ENCODE measurements at places on chromosomes 1 and 21.

DNA sequence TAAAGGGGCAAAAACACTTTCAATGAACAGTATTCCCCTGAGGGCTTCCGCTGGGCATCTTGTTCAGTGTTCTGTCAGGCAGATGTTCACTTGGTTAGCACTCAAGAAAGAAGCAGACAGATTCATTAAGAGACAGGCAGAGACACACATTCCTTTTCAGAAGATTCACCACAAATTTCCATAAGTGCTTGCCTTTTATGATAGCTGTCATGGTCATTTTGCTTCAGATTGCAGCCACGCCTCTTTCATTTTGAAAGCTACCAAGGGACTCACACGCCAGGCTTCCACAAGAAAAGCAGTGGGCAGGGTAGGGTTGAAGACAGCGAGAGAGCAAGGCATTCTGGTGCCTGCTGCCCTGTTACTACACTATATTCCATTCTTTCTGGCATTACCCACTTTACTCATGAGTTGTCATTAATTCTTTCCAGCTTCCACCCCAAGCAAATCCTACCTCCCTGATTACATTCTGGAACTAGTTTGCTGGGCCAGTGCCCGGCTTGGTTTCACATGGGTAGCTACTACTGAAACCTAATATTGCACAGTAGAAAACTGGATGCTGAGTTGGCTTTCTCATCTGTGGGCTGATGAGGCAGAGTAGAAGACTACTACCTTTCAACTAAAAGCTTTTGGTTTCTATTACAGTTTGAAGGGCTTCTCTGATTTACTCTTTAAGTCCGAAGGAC, 91.2 kb upstream of the COL24A1 start:
- no peak for DNase-seq

GRCh38 chr1:41475859-41476567, 8.5 kb downstream of the EDN2 start:
- no peak for DNase-seq

DNA sequence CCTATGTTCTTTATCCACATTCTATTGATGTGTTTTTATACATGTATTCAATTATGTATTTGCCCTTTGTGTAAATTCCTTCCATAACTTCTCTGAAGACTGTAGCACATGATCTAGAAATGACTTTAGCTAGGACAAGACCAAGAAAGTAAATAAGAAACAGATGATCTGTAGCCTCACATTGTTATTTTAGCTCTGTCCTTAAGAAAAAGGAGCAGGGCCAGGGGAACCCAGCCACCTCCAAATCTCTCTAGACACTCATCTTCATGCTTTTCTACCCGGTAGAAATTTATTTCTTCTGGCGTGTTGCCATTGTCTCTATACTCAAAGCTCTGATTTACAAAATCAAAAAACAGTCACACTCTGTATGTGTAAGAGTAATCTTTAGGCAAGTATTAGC, 27.1 kb downstream of the CDC7 start:
- no peak for DNase-seq

GRCh38 chr1:193310564-193310963, 124.2 kb upstream of the B3GALT2 start:
- DNase-seq, result no peak

DNA sequence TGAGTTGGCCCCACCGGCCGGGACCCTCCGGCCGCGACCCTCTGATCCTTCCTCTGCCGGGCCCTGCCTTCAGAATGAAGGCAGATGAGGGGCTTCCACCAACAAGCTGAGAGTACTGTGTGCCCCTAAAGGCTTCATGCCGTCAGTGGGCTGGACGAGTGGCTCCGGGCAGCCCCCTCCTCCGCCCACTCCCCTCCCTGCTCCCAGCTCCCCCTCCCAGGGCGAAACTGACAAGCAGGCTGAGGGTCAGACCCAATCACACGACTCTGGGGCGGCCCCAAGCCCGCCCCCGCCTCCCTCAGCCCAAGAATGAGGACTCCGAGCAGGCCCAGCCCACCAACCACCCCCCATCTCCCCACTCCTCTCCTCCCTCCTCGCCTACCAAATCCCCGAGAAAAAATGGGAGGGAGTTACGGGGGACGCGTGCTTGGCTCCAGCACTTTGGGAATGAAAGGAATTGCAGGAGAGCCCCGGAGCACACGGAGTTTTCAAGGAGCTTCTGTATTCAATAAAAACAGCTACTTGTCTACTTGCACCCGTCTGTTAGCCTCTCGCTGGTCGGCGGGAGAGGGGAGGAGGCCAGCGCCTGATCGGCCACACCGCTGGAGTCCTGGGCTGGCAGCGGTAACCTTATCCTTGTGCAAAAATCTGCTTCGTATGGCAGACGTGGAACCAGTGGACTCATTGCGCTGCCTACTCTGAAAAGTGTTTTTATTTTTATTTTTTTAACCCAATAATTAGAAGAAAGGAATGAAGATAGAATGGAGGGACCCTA, at the start of gene COL11A1:
Gene COL11A1, minus strand, starts transcription at position 147 of the 775 bp plus-strand sequence. CDS start 344 bp downstream, outside the sequence.
- DNase-seq, result no peak

Data from activated T-helper 2 cell treated with anti-CD3 and anti-CD28 coated beads, Interferon-gamma antibody, Interleukin-2, Interleukin-4, amounts not matched to agents 10 μg/mL and 5 μg/mL and 100 μg/mL, durations not matched to agents 14 hours and 24 hours and 36 hours (primary cell).